Neural progenitor cell (in vitro differentiated cells): ENCODE measurements at places on chromosomes 1 and 21. TPM values are rescaled to one million over a fixed set of nuclear protein-coding genes. Genes with fewer than 3 reads are reported as not detected.

The OR2L13 gene
- not detected in 2 replicates for total RNA-seq

The MIER1 gene
- 31.3 and 43.5 TPM in 2 replicates for total RNA-seq

The S100A7 gene
- not detected in 2 replicates for total RNA-seq

The KCNA2 gene
- total RNA-seq = 0.04 and 0.09 TPM in 2 replicates

The LY9 gene
- not detected in 2 replicates for total RNA-seq

The TCHHL1 gene
- total RNA-seq = not detected in 2 replicates

DNA sequence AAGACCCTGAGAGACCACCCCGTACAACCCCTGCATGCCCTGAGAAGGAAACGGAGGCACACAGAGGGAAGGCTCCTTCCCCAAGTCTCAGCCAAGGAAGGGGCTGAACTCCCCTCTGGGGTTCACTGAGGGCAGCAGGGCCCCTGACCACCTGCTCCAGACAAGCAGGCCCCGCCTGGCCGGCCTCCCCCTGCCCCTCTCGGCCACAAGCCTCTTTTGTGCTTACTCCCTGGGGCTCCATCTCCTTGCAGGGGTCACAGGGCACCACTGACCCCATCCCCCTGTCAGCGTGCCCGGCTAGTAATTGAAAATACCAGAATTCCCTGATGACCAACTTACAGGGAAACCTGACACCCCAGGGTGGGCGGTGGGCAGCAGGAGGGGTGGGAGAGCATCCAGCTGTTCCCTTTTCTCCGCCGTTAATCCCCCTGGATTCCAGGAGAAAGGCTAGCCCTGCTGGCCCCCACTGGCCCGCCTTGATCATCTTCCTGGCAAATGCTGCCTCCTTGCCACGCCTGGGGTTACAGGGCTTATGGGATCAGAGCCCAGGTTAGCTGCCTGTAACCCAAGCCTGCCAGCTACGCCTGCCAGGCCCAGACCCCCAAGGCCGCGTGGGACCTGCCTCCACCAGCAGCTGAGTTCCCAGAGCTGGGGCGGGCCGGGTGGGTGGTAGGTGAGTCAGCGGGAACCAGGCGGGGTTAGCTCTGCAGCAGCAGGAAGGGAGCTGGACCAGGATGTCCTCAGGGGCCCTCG lies 96.1 kb downstream of the LACTBL1 start:
- H3K4me1 ChIP-seq = peaks cover 39% of the 10 kb centered on the region
- H3K27ac ChIP-seq = peak overlapping the region; percentile 91
- H3K27me3 ChIP-seq = no peaks in the 10 kb centered on the region
- peak; percentile 94 for DNase-seq
- no peaks in the 10 kb centered on the region for H3K36me3 ChIP-seq

DNA sequence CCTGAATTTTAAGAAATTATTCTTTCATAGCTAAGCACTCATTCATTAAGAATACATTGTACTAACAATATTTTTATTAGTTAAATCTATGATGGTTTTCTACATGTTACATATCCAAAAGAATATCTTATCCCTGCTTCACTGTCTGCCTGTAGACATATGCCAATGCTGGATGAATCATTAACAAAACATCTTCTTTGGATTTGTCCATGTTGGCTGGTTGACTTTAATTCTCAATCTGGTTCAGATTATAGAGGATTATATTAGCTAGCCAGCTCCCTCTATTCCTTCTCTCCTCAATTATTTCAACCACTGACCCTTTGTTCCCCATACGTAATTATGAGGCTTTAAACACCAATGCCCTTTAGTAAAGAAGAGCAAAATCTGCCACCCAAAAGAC lies 138.9 kb upstream of the DMRTA2 start:
- H3K27ac ChIP-seq = no peak overlapping the region
- H3K27me3 ChIP-seq = no peaks in the 10 kb centered on the region

GRCh38 chr21:41643246-41643966 lies 123.4 kb downstream of the RIPK4 start:
- no peak for DNase-seq
- no peaks in the 10 kb centered on the region for H3K36me3 ChIP-seq
- H3K4me3 ChIP-seq = no peak overlapping the region
- no peak overlapping the region for H3K27ac ChIP-seq
- H3K27me3 ChIP-seq = no peaks in the 10 kb centered on the region

DNA sequence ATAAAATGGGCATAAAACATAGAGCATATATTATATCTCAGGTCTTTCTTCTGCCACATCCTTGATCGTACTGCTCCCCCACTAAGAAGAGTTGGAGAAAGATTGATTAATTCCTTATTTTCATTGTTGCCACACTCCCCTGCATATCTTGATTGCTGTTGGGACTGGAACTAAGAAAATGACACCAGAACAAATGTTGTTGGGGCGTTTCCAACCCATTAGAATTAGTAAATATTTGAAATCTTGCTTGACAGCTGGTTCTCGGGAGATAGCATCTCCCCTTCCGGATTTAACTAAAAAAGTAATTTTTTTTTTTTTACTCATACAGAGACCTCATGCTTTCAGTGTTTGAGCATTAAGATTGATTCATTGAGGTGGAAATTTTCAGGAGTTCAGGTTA lies 493.0 kb upstream of the PLXNA2 start:
- no peaks in the 10 kb centered on the region for H3K27me3 ChIP-seq
- H3K4me3 ChIP-seq = no peak overlapping the region
- H3K36me3 ChIP-seq = no peaks in the 10 kb centered on the region
- DNase-seq = no peak
- peaks cover 6% of the 10 kb centered on the region for H3K4me1 ChIP-seq

GRCh38 chr1:175341631-175342429 lies 149.3 kb upstream of the KIAA0040 start:
- no peak overlapping the region for H3K4me3 ChIP-seq
- H3K36me3 ChIP-seq = no peaks in the 10 kb centered on the region
- H3K4me1 ChIP-seq = peaks cover 9% of the 10 kb centered on the region
- DNase-seq = no peak
- H3K27me3 ChIP-seq = no peaks in the 10 kb centered on the region

GRCh38 chr1:80066060-80066459 lies 1059.5 kb upstream of the ADGRL4 start:
- H3K27ac ChIP-seq = no peak overlapping the region
- H3K4me1 ChIP-seq = no peaks in the 10 kb centered on the region
- no peaks in the 10 kb centered on the region for H3K27me3 ChIP-seq
- no peak overlapping the region for H3K4me3 ChIP-seq
- no peaks in the 10 kb centered on the region for H3K36me3 ChIP-seq

DNA sequence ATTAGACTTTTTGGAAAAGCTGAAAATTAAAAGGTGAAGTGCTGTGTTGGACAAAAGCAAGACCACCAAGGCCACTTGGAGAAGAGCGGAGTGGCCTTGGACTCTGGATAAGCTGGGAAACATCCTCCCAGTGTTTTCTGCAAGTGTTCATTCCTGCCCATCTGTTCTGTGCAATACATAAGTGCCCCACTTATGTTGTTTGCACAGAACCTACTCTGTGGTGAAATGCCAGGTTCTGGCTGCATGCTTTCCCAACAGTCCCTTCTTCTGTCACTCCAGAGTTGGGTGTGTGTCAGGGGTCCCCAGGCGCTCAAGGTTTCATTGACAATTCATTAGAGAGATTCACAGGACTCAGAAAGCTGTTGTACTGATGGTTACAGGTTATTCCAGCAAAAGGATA lies 30.3 kb downstream of the NHLH2 start:
- H3K36me3 ChIP-seq = no peaks in the 10 kb centered on the region
- no peaks in the 10 kb centered on the region for H3K4me1 ChIP-seq
- no peak overlapping the region for H3K27ac ChIP-seq
- no peak overlapping the region for H3K4me3 ChIP-seq

DNA sequence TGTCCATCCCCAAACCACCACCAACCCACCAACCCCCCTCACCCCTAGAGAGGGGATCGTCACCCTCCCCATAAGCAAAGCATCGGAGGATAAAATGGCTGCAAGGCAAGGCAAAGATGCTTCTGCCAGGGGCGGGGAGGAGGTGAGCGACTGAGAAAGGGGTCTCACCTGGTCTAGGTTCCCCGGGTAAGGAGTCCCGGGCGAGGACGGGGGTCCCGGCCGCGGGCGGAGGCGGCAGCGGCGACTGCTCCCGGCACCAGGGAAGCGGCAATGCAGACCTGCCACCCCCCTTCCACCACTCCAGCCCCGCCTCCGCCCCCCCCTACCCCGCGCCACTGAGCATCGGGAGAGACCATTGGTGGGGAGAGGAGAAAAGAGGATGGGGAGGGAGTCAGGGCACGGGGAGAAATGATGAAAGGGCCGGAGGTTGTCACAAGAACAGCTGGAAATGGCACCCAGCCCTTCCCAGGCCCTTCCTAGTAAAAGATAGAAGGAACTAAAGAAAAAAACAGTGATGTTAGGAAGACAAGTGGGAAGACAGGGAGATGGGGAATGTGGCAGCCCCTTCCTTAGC lies at the start of gene SV2A:
TSS of gene SV2A (minus strand) at position 274 of the 574 bp plus-strand sequence. CDS start 4,004 bp downstream, outside the sequence.
- no peaks in the 10 kb centered on the region for H3K27me3 ChIP-seq
- DNase-seq = peak; percentile 86
- no peak within 1 kb of the TSS for H3K27ac ChIP-seq

DNA sequence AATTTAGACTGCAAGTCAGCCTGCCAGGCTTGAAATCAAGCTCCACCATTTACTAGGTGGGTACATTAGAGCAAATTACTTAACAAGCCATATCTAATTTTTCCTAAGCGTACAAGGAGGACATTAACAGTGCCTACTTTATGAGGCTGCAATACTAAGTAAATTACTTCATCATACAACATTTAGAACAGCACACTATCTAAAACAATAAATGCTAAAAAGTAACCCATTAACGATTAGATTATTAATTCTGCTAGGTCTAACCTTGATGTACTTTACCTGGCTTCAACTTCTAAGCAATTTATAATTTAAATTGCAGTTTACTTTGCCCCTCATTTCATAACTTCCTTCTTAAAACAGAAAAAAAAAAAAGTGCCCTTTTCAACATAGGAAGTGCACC lies 1155.6 kb upstream of the NCAM2 start:
- H3K27ac ChIP-seq = no peak overlapping the region
- no peaks in the 10 kb centered on the region for H3K27me3 ChIP-seq
- DNase-seq = no peak
- no peaks in the 10 kb centered on the region for H3K36me3 ChIP-seq
- H3K4me1 ChIP-seq = no peaks in the 10 kb centered on the region

- no peak overlapping the region for H3K27ac ChIP-seq
- no peaks in the 10 kb centered on the region for H3K36me3 ChIP-seq
- no peaks in the 10 kb centered on the region for H3K27me3 ChIP-seq
- no peaks in the 10 kb centered on the region for H3K4me1 ChIP-seq
These were observed 44.3 kb downstream of the DISP3 start for GRCh38 chr1:11523261-11523660.

- no peaks in the 10 kb centered on the region for H3K27me3 ChIP-seq
- no peaks in the 10 kb centered on the region for H3K36me3 ChIP-seq
- DNase-seq = peak; percentile 3
- H3K4me3 ChIP-seq = no peak overlapping the region
- H3K27ac ChIP-seq = no peak overlapping the region
These were observed 16.3 kb downstream of the ACBD6 start for GRCh38 chr1:180486092-180486491.

DNA sequence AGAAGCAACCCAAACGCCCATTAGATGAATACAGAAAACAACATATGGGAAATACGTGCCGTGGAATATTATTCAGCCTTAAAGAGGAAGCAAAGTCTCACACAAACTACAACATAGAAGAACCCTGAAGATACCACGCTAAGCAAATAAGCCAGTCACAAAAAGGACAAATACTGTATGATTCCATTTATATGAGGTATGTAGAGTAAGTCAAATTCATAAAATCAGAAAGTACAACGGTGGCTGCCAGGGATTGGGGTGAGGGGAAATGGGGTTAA lies 54.2 kb downstream of the SIPA1L2 start:
- H3K27ac ChIP-seq = no peak overlapping the region
- no peaks in the 10 kb centered on the region for H3K27me3 ChIP-seq
- DNase-seq = no peak
- H3K36me3 ChIP-seq = no peaks in the 10 kb centered on the region
- peaks cover 56% of the 10 kb centered on the region for H3K4me1 ChIP-seq

- H3K27ac ChIP-seq = no peak overlapping the region
- H3K4me1 ChIP-seq = no peaks in the 10 kb centered on the region
- H3K4me3 ChIP-seq = no peak overlapping the region
- H3K36me3 ChIP-seq = no peaks in the 10 kb centered on the region
- DNase-seq = no peak
- H3K27me3 ChIP-seq = no peaks in the 10 kb centered on the region
These were observed 9.2 kb downstream of the GCSAML start for GRCh38 chr1:247557926-247558674.

- H3K27me3 ChIP-seq = no peaks in the 10 kb centered on the region
- H3K36me3 ChIP-seq = no peaks in the 10 kb centered on the region
- DNase-seq = no peak
- H3K4me1 ChIP-seq = peaks cover 3% of the 10 kb centered on the region
- no peak overlapping the region for H3K4me3 ChIP-seq
These were observed 68.9 kb downstream of the C4BPA start for GRCh38 chr1:207172885-207173284.

DNA sequence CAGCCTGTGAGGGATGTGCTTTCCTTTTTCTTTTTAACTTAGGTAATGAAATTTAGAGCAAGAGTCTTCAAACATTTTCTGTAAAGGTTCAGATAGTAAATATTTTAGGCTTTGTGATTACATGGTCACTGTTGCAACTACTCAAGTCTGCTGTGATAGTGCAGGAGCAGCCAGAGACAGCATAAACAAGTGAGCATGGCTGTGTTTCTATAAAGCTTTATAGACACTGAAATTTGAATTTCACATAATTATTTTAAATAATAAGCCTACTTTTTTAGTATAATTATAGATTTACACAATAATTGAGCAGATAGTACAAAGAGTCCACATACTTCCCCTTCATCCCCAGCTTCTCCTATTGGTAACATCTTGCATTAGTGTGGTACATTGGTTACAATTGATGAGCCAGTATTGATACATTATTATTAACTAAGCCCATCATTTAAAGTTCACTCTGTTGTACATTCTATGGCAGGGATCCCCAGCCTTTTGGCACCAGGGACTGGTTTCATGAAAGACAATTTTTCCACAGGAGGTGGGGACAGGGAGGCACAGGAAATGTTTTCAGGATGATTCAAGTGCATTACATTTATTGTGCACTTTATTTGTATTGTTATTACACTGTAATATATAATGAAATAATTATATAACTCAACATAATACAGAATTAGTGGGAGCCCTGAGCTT lies 3.0 kb downstream of the ATF6 start:
- H3K27ac ChIP-seq = no peak overlapping the region
- no peak for DNase-seq
- H3K4me1 ChIP-seq = peaks cover 8% of the 10 kb centered on the region

GRCh38 chr1:167418391-167418790 lies 99.9 kb downstream of the CD247 start:
- H3K27me3 ChIP-seq = no peaks in the 10 kb centered on the region
- H3K4me1 ChIP-seq = peaks cover 30% of the 10 kb centered on the region
- H3K4me3 ChIP-seq = no peak overlapping the region

- H3K4me3 ChIP-seq = no peak overlapping the region
- peak; percentile 74 for DNase-seq
- peaks cover 31% of the 10 kb centered on the region for H3K4me1 ChIP-seq
These were observed 15.0 kb downstream of the IFFO2 start for GRCh38 chr1:18941221-18942141.

GRCh38 chr1:89171067-89171438 lies 4.8 kb downstream of the GBP7 start:
- DNase-seq = no peak
- no peak overlapping the region for H3K27ac ChIP-seq

- H3K4me1 ChIP-seq = no peaks in the 10 kb centered on the region
- H3K27ac ChIP-seq = no peak overlapping the region
- DNase-seq = no peak
- H3K27me3 ChIP-seq = no peaks in the 10 kb centered on the region
- no peak overlapping the region for H3K4me3 ChIP-seq
- no peaks in the 10 kb centered on the region for H3K36me3 ChIP-seq
These were observed 119.6 kb upstream of the ERRFI1 start for GRCh38 chr1:8145545-8146202.
